ENCODE measurements at places on chromosomes 7 and 10. TPM values are rescaled to one million over a fixed set of nuclear protein-coding genes. Genes with fewer than 3 reads are reported as not detected.

PRF1 gene
- total RNA-seq = 0.05 TPM

GIMAP8 gene
- total RNA-seq = not detected

PHYHIPL gene
- 0.59 TPM for total RNA-seq

HOXA7 gene
- 4.8 TPM for total RNA-seq

TAS2R3 gene
- not detected for total RNA-seq

IPMK gene
- 3.9 TPM for total RNA-seq

SEMA3C gene
- 53.5 TPM for total RNA-seq

SPACDR gene
- total RNA-seq = 0.98 TPM

ANLN gene
- total RNA-seq = 79.9 TPM

CD36 gene
- total RNA-seq = not detected

Measured in A549 treated with dexamethasone at 1 μM for 4 hours (cell line).